Foreskin fibroblast (primary cell): ENCODE measurements at places on chromosomes 3 and 15.
A peak's percentile ranks its signal among the peaks of the same experiment; 100 is the strongest.

- DNase-seq: peak; percentile 89
Measured at GRCh38 chr15:65318870-65319356, 14.4 kb downstream of the RNU5B-1 start.

- DNase-seq: no peak
Measured at GRCh38 chr3:10142707-10143560, 1.4 kb downstream of the VHL start.

GRCh38 chr15:27222479-27222878, 251.5 kb downstream of the GABRG3 start:
- peak; percentile 63 for DNase-seq

- DNase-seq: no peak
Measured at GRCh38 chr15:60643555-60643954, 164.6 kb upstream of the ICE2 start.

GRCh38 chr15:60152386-60152785, 148.3 kb downstream of the FOXB1 start:
- no peak for DNase-seq

DNA sequence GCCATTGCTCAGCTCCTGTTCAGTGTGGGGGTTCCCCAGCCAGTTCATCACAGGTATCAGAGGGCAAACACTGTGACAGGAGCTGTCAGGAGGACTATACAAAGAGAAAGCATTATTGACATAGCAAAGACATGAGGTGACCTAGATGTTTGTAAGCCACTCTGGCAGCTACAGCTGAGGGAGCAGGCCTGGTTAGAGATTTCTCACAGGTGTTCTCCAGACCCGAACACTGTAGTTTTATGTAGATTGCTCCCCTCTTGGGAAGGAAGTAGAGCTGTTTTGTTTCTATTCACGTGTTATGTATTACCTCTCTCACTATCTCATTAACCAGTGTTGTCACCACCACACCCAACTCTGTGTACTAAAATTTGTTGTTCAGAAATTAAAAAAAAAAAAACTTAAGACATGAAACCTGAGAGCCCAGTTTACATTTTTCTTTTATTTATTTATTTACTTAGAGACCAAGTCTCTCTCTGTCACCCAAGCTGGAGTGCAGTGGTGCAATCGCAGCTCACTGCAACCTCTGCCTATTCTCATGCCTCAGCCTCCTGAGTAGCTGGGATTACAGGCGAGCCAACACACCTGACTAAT, 123.7 kb downstream of the RBPMS2 start:
- no peak for DNase-seq

GRCh38 chr15:64739577-64740143, 35.7 kb downstream of the RBPMS2 start:
- DNase-seq: peak; percentile 15

DNA sequence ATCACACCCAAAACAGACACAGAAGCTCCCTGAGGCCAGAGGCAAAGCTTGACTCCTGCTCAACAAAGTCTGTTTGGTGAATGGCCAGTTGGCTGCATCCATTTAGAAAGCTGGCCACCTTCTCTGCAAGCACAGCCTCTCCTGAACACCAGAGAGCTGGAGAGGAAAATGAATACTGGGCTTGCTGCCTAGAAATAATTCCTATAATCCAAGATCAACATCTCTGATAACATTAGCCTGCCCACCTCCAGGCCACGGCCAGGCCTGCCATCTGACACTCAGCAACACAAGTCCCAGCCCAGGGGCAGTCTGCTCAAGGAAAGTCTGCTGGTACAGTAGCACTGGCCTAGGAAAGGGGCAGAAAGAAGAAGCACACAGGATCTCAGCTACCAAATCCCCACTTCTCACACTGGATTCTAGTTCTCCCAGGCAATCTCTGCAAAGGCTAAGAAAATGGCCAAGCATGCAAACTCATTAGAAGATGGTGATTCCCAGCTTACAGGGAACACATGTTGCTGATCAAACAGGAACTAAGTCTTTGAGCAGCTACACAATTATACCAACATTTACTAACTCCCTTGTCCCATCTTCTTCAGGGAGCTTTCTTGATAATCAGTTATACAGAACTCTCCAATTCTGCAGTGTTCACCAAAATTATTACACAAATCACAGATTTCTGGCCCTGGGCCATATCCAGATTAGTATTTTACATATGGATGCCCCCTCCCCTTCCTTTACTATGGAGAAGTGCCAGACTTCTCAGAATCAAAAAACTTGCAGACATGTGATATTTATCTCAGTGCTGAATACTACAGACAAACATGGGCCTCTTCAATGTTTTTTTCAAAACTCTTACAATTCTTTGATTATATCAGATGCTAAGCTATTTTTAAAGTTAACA, 9.9 kb downstream of the TBC1D2B start:
- DNase-seq: peak; percentile 51

DNA sequence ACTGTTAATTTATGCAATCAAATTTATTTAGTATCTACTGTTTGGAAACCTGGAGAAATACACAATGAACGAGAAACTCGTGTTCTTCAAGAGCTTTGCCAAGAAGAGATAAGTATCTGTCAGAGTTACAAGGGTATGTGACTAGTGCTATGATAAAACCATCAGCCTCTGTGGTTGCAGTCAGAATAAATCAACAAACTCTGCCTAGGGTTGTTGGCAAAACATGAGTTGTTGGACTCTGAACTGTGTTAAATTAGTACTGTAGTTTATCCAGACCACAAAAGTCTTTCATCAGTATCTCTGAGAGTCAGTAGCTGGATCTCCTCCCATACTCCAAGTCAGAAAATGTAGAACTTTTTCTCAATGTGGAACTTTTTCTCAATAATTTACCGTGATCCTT, 918.4 kb downstream of the NAALADL2 start:
- DNase-seq: no peak

DNA sequence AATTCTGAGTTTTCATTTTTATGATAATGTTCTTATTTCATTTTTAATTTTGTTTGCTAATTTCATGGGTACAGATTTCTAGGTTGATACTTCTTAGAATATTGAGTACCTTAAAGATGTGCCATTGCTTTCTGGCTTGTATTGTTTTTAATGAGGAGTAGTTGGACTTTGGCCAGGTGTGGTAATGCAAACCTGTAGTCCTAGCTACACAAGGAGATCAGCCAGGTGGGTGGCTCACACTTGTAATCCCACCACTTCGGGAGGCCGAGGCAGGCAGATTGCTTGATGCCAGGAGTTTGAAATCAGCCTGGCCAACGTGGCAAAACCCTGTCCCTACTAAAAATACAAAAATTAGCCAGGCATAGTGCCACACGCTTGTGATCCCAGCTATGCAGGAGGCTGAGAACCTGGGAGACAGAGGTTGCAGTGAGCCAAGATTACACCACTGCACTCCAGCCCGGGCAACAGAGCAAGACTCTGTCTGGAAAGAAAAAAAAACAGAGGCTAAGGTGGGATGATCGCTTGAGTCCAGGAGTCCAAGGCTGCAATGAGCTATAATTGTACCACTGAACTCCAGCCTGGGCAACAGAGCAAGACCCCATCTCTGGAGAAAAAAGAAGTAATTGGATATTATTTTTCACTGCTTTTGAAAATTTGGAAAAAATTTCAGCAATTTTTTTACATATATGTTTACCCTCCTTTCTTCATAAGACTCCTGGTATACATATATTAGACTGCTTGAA, 198.0 kb downstream of the ALCAM start:
- no peak for DNase-seq

- no peak for DNase-seq
Measured at GRCh38 chr3:72339670-72340030, 508.6 kb downstream of the SHQ1 start.

- DNase-seq: no peak
Measured at GRCh38 chr3:123755085-123755484, 129.0 kb downstream of the MYLK start.

- no peak for DNase-seq
Measured at GRCh38 chr3:163555918-163556317, 1522.4 kb downstream of the SI start.

DNA sequence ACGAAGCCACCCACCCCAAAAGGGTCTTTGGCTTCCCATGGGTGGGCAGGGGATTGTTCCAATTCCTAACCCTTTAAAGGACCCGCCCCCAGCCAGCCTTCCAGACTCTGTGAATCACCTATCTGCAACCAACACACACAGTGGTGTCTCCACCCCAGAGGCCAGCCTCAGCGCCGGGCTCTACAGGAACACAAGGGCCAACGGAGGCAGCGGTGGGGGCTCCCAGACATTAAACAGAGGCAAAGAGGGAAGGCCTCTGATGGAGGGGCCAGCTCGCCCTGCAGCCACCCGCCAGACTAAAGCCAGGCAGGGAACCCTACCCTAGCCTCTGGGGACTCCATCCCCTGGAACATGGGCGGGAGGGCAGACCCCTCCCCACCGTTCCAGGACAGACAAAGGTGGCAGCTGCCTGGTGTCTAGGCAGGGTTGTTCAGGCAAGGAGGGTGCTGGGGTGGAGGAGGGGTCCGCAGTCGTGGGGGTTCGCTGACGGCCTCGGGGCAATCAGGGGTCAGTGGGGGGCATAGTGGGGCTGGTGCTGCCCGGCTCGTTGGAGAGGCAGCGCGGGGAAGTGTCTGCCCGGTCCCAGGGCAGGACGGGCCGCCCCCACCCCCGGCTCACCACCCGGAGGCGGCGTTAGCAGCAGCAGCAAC, 448 bp downstream of the SHISA5 start:
- DNase-seq: peak; percentile 75

DNA sequence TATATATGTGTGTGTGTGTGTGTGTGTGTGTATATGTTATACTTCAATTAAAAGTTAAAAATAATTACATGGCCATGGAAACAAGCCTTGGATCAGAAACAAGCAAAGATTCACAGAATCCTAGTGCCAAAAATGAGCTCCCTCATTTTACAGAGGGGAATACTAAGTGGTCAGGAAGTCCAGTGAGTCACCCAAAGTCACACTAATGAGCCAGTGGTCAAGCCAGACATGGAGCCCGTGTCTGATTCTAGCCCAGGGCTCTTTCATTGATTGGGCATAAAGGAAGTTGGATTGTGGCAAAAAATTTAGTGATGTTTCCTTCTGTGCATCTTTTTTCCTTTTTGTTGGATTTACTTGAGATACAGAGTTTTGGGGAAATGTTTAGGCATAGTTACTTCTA, 152.5 kb upstream of the NPHP3 start:
- DNase-seq: no peak

DNA sequence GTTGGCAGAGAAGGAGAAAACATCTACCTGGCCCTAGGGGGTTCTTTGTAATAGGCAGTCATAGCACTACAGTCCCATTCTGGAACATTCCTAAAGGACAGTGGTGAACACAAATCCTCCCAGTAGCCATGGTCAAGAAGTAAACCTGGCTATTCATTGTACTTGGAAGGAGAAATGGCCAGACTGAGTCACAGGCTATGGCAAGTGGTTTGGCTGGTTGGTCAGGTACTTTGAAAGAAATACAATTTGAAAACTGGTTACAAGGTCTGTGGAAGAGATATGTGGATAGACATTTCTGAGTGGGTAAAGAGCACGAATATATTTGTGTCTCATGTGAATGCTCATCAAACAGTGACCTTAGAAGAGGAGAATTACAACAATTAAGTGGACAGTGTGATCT, 33.0 kb upstream of the FAN1 start:
- no peak for DNase-seq

- DNase-seq: no peak
Measured at GRCh38 chr15:75759416-75760130, 46.9 kb upstream of the CSPG4 start.

DNA sequence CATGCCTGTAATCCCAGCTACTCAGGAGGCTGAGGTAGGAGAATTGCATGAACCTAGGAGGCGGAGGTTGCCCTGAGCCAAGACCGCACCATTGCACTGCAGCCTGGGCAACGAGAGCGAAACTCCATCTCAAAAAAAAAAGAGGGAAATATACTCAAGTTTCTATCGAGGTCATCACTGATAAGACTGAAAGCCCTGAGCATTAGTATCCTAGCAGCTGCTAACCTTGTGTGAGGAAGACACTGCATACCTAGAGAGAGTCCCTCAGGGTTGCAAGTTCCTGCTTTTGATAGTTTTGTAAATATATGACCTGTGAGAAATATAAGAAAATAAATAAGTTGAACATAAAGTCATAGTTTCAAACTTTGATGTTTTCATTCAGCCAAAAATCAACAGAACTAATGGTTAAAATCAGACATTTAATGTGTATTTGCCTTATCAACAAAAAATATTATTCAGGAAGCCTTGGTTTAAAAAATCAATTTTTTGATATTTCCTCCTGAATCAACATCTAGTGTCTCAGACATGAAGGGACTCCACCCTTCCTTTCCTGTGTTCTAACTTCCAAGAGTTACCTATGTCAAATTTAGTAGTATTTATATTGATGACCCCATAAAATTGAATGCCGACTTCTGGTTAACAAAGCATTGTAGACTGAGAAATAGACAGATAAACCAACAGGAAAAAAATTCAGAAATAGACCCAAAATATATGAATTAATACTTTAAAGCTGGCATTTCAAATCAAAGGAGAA, 19.8 kb upstream of the USP3 start:
- no peak for DNase-seq

DNA sequence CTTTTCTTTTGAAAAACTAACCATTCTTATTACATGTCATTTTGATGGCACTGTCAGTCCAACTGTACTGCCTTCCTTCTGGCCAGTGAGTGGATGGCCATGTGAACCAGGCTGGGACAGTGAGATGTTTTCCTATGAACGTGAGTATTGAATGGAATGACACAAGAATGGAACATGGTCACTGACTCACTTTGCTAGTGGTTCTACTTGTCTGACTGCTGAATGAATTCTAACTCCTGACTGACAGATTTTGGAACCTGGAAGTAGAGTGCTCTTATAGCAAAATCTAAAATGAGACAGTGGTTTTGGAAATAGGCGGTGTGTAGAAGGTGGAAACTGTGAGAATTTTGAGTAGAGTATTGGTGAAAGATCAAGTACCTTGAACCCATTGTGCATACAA, 606.9 kb upstream of the KCNMB2 start:
- DNase-seq: peak; percentile 67

- DNase-seq: peak; percentile 37
Measured at GRCh38 chr3:39148435-39149058, 4.8 kb downstream of the CSRNP1 start.

DNA sequence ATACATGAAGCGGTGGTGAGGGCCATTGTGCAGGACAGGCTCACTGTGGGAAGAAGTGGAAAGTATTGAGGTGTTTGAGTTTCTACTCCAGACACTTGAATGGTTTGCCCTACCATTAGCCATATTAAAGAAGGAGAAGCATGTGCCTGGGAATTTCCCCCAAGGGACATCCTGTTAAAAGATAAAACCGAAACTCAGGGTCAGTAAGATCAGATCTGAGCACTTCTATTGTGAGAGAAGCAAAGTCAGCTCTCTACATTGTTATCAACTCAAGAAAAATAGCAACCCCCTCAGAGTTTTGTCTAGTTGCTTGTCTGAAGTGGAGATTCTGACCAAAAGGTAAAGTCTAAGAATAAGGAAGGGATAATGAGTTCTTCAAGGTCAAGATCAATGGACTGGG, 269.8 kb downstream of the CHST2 start:
- no peak for DNase-seq

DNA sequence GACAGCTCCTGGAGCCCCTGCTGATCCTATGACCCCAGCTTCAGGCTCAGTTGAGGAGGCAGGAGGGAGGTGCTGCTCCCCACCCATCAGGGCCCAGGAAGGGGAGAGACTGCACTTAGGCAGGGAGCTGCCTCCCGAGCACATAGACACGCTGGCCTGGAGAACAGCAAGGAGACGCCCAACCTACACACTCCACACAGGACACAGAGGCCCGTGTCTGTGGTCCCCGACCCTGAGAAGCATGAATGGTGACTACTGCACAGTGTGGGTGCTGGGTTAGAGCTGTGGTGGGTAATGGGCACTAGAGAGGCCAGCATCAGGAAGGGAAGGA, 1.1 kb upstream of the HHATL start:
- no peak for DNase-seq
